Stimulated activated CD8-positive, alpha-beta memory T cell treated with anti-CD3 and anti-CD28 coated beads, Interleukin-2, amount 100 ng/mL, for 1 hour (primary cell): ENCODE measurements at places on chromosomes 13 and 19.

- no peak for DNase-seq
These were observed 209.2 kb downstream of the SLC7A1 start for GRCh38 chr13:29386246-29386645.

- DNase-seq, result no peak
These were observed 134.7 kb downstream of the FGF14 start for GRCh38 chr13:102267191-102267590.

GRCh38 chr19:17338433-17339078 is 1.2 kb downstream of the GTPBP3 start:
- DNase-seq, result no peak

- DNase-seq, result no peak
These were observed 68.6 kb upstream of the MIR17HG start for GRCh38 chr13:91278888-91279287.

- DNase-seq, result no peak
These were observed 81.1 kb downstream of the ZNF429 start for GRCh38 chr19:21586311-21587116.

GRCh38 chr19:49356382-49356781 is 5.8 kb downstream of the TEAD2 start:
- no peak for DNase-seq

DNA sequence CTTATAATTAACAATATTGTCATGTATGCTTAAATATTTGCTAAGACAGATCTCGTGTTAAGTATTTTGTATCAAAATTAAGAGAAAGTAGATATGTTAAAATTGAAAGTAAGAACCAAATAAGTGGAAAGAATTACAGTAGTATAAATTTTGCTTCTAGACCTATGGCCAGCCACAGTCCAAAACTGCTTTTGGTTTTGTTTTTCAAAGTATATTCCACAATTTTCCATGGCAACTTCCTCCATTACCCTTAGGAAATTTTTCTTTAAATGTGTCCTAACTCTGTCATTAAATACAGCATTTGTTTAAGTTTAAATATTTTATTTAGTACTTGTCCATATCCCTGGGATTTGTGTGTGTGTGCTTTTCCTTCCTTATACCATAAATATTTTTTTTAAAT is 689.0 kb downstream of the DIAPH3 start:
- no peak for DNase-seq
